ENCODE measurements at places on chromosomes 13 and 19.

DNA sequence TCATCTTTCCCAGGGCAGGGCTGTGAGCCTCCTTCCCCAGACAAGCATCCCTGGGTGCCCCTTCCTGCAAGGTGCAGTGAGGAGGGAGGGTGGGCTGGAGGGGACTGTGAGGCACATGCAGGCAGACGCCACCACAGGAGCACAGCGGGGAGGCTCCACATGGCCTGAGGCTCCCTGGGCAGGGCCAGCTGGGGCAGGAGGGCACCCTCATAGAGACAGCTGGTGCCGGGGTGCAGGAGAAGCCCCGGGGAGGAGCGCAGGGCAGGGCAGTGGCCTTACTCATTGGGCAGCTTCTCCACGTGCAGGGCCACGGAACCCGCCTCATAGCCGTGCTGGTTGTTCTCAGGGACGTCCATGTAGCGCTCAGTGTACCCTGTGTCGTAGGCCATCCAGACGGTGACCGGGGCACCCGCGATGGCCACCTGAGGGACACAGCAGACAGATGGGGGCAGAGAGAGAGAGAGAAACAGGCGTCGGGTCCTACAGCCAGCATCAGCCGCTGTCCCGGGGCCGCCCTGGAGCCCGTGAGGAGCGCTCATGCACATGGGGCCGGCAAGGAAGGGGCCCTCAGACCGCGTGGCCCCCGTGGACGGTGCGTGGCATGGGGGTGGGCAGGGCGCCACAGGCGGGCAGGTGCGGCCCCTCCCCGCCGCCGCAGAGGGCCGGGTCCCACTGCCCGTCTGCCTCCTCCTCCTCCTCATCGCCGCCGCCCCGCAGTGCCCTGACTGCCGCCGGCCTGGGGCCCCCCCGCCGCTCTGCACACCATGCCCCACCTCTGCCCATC is 12.5 kb upstream of the MYDGF start:
- DNase-seq: no peak

- no peak for DNase-seq
Observed at GRCh38 chr19:58460039-58460438, 6.8 kb upstream of the ZNF324 start.

DNA sequence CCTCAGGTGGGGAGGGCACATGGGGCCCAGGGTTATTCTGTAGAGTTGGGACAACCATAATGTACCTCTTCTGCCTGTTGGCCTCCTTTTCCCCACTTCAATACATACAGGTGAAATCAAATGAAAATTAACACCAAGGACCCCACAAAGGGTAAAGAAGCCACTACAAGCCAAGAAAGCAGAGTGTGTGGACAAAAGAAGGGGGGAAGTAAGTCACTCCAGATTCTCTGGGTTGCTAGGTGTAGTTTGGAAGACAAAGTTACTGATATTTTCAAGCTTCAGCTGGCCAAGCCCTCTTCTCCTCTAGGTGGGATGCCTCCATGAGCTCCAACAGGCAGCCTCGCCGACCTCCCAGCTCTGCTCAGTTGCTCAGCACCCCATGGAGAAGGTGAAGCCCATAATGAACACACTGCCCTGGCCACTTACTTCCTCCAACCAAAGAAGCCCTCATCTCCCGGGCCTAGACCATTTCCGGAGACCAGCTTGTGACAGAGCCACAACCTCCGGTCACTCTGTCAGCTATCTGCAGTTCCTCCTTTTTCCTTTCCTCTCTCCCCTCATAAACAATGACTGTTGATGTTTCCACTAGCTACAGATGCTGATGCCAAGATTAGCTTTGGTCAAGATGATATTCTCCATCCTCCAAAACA is 66.8 kb upstream of the MED4 start:
- DNase-seq: peak; percentile 68

- DNase-seq: no peak
Observed at GRCh38 chr13:98295371-98295770, 118.3 kb upstream of the RNF113B start.

- no peak for DNase-seq
Observed at GRCh38 chr13:77737583-77738200, 40.2 kb downstream of the SLAIN1 start.

- DNase-seq: no peak
Observed at GRCh38 chr19:54420383-54421168, 5.3 kb downstream of the TTYH1 start.

DNA sequence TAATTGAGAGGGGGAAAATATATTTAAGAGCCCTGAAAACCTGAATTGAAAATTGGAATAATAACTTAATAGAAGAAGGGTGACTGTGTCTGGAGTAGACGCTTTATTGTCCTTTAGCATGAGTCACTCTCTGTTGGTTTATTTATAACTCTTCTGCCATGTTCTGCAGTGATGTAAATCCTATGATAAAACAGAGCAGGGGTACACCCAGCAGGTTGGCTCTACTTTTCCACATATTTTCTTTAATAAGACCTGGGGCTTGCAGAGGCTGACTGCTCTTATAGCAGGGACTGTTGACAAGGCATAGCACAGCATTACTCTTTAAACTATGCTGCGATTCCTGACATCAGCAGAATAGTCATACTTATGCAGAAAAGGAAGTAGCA is 389.9 kb upstream of the PCDH9 start:
- DNase-seq: peak; percentile 2

Data from hematopoietic multipotent progenitor cell treated with erythropoietin and hydrocortisone succinate and interleukin-3 and kit ligand, for 6 days (in vitro differentiated cells).